ENCODE measurements at places on chromosomes 4 and X.
A peak's percentile ranks its signal among the peaks of the same experiment; 100 is the strongest.

GRCh38 chrX:25300994-25301393 lies 285.2 kb upstream of the ARX start:
- no peak for DNase-seq

DNA sequence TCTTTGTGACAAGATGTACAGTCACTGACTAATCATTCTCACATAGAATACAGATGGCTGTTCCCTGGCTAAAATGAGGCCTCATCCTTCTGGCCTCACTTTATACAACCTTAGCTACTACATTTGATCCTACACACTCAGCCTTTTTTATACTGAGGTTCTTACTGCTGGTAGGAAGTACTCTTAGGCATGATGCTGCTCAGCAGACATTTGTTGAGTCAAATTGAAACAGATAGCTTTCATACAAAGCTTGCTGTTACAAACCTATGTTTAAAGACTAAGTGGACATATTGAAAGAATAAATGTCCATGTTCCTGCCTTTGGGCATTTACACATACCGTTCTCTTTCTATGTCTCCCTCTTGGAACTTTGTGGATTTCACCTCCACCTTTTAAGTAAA lies 154.9 kb downstream of the NPFFR2 start:
- no peak for DNase-seq

GRCh38 chrX:11386812-11387211 lies 93.6 kb downstream of the AMELX start:
- DNase-seq = no peak

DNA sequence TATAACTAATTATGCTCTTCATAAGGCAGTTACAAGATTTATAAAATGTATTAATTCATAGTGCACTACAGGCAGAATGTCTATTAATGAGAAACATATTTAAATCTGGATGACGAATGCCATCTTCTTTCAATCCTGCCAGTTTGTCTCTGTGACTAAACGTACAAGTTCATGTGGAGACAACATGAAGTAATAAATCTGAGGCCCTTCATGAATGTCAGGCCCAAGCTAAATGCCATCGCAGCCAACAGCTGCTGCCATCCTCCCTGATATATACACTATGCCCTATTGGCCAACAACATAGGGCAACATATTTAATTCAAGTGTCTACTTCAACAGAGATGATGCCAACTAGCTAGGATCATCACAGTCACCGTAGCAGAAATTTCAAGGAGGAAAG lies 43.7 kb downstream of the TSPAN5 start:
- no peak for DNase-seq

DNA sequence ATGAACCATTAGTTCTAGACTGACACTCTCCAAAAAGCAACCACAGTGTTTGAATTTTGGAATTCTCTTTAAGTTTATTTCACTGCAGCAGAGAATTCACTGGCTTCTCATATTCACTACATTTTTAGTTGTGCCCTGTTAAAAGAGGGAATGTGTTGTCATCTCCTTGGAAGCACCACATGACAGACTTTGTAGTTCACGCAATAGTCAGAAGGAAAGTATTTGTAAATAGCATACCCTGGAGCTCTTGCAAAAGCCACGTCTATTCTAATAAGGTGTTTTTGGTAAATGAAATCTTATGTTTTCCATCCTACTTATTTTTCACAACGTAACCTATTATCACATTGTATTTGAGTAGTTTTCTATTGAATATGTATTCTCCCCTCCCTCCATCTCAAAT lies 25.8 kb downstream of the DOCK11 start:
- no peak for DNase-seq

GRCh38 chrX:72079607-72080006 lies 52.1 kb downstream of the RTL5 start:
- no peak for DNase-seq

DNA sequence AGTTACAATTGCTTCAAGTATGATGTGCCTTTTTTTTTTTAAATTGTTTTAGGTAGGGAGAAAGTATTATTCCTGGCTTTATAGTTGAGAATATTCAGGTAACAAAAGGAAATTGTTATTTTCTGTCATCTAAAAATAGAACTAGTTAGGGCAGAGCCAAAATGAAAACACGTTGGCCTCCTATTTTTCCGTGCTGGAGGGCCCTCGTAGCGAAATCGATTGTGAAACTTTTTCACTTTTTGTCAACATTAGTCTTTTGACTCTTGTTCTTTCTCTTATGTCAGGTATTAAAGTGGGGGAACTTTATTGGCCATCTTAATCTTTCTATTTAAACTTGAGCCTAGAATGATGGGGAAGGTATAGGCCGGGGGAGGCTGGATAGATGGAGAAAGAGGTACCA lies 104.9 kb downstream of the ARHGAP10 start:
- no peak for DNase-seq

DNA sequence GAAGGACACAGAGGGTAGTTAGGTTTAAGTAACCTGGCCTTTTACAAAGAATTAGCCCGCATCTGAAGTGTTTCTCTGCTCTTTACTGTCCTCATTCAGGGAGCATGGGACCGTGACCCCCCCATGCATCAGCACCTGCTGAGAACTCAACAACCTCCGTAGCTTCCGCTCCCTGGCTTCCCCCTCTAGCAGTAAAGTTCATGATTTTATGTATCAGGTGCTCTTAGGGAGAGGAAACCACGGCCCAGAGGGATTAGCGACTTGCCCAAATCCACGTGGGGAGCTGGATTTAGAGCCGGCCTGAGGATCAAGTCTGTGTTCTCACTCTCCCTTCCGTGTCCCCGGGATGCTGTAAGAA lies 284.6 kb upstream of the GATB start:
- no peak for DNase-seq

DNA sequence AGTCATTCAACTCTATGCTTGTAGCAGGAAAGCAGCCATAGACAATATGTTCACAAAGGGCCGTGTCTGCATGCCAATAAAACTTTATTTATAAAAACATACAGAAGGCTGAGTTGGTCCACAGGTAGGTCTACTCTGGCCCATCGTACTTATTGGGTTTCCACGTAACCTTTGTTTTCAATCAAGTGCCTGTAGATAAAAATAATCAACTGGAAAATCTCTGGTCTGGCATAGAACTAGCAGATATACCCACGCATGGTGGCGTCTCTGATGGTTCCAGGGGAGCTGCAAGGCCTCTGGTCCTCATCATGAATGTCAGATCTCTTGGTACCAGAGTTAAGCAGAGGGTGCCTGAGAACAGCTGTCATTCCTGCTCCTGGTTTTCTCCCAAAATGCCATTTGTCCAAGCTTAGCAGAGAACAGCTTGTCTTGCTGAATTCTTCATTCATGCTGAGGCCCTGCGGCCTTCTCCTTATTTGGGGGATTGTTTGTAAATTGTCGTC lies 31.4 kb upstream of the JAKMIP1 start:
- no peak for DNase-seq

- DNase-seq = no peak
Observed at GRCh38 chr4:114890773-114891172, 222.6 kb downstream of the NDST4 start.

GRCh38 chrX:13093529-13094140 lies 49.2 kb upstream of the FAM9C start:
- DNase-seq = no peak

- DNase-seq = no peak
Observed at GRCh38 chr4:68129793-68130192, at the start of gene TMPRSS11F. Gene TMPRSS11F (minus strand): TSS chr4:68129869. CDS start chr4:68129820, 49 bp downstream.

GRCh38 chr4:154344686-154345085 lies 146.9 kb downstream of the DCHS2 start:
- no peak for DNase-seq

- DNase-seq = no peak
Observed at GRCh38 chr4:54843946-54844345, 186.2 kb downstream of the KIT start.

DNA sequence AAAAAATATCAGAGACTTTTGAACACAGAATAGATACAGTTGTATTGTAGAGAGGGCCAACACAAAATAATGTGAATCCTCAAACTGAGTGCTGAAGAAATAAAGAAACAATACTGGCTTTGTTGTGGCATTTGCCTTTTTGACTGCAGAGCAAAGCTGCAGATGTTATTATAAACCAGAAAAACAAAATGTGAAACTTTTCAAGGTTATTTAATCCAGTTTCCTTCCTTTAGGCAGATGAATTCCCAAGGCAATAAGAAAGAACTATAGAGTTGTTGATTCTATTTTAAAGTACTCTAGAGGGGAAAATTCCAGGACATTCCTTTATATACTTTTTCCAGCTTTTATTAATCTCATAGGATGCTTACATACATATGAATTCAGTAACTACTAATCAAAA lies 186.8 kb downstream of the NDST4 start:
- no peak for DNase-seq

DNA sequence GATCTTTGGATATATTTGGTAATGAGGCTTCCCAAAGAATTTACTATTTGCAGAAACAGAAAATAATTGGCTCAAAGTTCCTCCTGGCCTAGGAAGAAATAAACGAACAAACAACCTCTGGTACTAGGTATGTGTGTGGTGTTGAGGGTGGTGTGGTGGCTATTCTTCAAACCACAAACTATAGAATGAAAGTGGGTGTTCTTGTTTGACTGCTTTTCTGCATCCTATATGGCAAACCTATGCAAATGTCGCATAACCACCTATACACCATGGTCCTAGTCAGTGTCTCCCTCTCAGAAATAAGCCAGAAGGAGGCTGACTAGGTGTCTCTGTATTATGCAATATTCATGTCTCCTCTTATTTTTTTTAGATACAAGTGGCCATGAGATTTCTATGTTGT lies 106.6 kb upstream of the PCDH18 start:
- no peak for DNase-seq

GRCh38 chr4:108261026-108261425 lies 92.3 kb upstream of the LEF1 start:
- DNase-seq = no peak

DNA sequence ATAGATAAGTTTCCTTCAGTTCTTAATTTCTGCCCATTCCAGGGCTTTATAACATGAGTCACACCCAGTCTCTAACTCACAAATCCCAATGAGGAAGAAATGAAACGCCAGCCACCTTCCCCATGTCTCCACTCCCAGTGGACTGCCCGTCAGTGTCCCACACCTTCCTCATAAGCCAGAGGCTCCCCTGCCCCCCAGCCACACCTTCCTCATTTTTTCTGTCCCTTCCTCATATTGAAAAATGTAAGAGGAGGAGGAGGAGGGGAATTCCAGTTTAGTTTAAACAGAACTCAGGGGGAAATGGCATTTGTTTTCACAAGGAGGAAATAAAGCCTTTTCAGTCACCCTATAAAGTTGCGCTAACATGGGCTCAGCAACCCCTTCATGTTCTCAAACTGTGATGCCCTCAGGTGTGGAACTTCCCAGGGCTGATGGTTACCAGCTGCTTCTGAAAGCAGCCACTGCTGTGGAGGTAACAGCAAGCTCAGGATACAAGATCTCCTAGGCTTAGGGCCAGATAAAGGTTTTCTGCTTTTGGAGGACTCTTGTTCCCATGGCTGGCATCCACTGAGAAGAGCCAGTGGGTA lies 97.8 kb downstream of the PARM1 start:
- DNase-seq = no peak

- peak; percentile 85 for DNase-seq
Observed at GRCh38 chr4:88592600-88593448, 544 bp downstream of the HERC3 start.

GRCh38 chr4:4474476-4474875 lies 67.4 kb downstream of the STX18 start:
- DNase-seq = no peak

- no peak for DNase-seq
Observed at GRCh38 chr4:137700751-137701150, 168.5 kb upstream of the PCDH18 start.

DNA sequence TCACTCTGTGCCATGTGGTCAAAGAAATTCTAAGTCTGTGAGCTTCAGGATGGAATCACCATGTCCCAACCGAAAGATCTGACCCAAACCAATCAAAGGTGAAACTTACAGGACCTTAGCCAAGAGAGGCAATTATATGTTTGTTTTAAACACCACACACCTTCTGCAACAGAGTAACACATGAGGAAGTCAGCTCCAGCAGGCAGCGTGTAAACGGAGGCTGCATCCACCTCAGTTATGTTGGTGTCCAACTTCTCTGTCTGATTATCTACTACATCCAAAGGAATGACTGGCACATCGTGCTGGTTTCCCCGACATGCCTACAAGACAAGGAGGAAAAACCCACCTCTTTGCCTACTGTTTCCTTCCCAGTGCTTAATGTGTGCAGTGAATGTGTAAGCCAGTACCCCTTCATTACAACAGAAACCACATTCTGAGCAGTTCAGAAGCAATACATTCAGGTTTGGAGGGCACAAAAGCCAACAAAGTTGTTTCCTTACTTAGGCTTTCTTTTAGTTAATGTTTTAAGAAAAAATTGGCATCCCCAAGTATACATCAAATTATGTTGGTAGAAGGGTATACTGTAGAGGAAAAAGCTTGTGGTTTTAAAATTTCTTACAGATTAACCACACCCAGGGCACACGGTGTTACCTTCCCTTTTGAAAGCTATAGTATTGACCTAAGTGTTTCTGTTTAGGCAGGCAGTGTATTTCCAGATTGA lies 12.4 kb downstream of the CASP6 start:
- DNase-seq = no peak

DNA sequence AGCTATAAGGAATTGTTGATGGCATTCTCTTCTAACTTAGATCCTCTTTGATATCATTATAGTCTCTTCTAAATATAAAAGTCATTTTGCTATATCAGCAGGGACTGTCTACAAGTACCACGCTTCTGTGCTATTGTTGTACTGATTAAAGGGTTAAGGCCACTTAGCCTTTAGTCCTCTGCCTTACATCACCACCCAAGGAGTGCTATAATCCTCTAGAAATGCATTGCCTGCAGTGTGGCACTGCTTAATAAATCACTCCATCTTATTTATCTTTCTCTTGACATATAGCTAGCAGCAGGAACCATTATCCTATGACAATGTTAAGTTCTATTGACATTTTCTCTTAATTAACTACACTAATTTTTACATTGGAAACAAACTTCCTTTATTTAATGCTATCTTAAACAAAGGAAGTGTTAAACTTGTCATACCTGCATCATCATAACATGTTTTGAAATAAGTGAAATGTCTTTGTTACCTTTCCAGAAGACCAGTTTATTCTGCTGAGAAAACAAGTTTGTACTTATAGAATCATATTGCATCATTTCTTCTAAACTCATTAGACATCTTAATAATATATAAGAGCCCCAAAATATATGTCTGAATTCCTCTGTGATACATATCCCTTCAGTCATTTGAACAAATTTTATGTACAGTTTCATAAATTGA lies 360.9 kb upstream of the ATOH1 start:
- no peak for DNase-seq

GRCh38 chr4:90181644-90182043 lies 54.5 kb downstream of the CCSER1 start:
- no peak for DNase-seq

DNA sequence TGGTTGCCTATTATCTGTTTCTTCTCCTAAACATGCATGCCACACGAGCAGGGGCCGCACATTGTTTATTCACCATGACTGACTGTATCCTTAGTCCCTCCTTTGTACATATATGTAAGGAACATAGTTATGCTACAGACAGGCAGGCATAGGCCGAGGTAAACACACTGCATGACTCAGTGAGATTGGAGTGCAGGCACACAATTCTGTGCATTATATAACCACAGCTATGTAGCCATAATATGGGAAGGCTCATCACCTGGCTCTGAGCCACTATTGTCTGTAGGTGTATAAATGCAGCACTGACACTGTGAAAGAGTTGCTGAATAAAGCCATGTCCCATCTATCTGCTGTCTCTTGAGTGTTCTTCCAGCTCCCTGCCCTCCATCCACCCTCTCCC lies 431.6 kb downstream of the IDS start:
- no peak for DNase-seq

Data from stimulated activated CD8-positive, alpha-beta memory T cell treated with anti-CD3 and anti-CD28 coated beads, Interleukin-15, amount 100 ng/mL, for 4 hours (primary cell).